IMR-90 (cell line): ENCODE measurements at places on chromosomes 12 and 14. TPM values are rescaled to one million over a fixed set of nuclear protein-coding genes. Genes with fewer than 3 reads are reported as not detected.
A peak's percentile ranks its signal among the peaks of the same experiment; 100 is the strongest.

Gene ACOT6
- not detected in 2 replicates for total RNA-seq

Gene KRT79
- under 0.01 TPM in 1 of 2 replicates, not detected in the other for total RNA-seq

DNA sequence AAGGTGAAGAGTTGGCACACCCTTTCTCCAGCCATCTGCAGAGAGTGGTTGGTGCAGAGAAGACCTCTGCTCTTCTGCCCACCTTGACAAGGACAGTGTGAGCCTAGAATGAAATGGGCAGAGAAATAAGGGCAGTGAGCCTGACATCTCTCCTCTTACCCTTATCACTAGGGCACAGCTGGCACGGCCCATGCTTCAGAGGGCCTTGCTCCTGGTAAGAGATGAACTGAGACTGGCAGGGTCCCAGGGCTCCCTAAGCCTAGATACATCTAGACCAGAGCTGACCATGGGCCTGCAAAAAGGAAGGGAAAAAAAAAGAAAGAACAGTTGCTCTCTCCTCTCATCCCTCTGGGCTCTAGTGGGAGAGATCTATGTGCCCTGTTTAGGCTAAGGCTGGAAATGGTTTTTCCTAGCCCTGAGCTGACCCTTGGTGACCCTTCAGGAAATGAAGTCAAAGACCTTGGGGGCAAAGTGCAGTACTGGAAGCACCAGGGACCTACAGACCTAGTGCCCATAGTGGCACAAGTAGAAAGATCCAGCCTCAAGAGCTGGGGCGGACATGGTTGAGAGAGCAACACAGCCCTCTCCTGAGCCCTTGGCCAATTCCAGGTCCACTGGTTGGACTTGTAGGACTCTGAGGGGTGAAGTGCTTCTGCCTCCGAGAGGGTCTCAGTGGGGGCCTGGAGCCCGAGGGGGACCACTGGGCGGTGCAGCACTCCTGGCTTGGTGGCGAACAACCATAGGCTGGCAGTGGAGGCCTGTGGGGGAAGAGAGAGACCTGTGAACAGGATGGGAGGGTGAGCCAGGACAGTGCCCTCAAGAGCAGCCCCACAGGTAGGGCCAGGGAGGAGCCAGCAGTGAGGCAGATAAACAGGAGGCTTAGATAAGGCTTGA lies 22.0 kb downstream of the PRPF40B start:
- DNase-seq, result no peak

DNA sequence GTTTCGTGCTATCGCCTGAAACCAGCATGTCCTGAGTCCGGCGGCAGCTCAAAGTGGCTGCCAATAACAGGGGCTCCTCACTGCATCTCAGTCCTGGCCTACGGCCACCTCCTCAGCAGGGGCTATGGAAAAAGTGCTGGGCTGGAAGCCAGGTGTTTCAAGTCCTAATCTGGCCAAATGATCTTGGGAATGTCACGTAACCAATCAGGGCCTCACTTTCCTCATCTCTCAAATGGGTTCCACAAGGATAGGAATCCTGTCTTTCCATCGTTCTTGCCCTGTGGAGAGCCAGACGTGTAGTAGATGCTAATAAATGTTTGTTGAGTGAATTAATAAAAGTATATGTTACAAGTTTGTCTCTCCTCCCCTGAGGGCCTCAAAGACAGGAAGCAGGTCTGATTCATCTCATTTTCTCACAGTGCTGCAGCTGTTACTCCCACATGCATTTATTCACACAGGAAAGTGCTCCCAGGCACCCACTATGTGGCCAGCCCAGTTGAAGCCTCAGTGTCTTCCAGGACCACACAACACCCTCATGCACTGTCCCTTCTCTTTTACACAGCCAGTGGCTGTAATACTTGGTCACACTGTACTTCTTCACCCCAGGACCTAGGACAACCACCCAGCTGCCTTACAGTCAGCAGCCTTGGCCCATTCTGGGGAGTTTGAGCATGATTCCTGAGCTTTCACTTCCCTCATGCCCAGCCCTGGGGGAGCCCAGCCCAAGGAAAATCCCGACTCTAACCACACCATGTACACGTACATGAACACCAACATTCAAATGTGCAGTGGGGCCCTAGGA lies 5.0 kb downstream of the CMKLR1 start:
- DNase-seq, result peak; percentile 15

- no peak for DNase-seq
Measured at GRCh38 chr12:103530307-103531066, 34.7 kb upstream of the C12orf42 start.

DNA sequence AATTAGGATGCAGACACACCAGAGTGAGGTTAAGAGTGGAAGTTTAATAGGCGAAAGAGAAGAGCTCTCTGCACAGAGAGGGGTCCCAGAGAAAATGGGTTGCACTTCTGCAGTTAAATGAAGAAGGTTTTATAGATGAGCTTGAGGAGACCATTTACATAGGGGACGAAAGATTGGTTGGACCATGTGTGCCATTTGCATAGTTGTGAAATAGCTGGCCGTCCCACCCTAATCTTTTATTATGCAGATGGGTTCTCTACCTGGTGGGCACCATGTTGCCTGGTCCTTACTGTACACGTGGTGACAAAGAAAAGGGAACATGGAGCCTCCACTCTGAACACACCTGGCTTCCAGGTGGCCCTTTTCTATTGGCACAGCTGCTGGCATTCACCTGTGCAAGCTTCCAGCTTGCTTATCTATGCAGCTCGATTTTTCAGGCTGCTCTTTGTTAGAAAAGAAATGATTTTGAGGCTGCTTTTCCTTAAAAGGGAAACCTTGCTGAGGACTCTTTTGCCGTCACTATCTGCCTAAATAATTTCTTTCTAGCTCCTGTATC lies 67.1 kb upstream of the SRSF5 start:
- no peak for DNase-seq

DNA sequence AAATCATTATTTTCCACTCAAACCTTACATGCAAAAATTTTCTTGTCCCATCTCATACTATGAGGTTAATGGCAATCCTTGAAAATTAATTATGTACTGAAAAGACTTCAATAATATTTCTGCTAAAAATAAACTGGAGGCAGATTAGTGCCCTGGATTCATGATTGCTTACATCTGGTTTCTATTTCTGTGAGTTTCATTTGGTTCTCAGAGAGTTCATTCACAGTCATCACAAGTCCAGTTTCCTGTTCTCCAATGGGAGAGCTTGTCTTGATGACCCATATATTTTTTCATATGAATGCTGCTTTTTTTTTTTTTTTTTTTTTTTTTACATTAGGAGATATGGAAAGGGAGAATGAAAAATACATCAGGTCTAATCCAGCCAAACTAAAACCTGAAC lies 6.6 kb upstream of the PTHLH start:
- DNase-seq, result peak; percentile 48

DNA sequence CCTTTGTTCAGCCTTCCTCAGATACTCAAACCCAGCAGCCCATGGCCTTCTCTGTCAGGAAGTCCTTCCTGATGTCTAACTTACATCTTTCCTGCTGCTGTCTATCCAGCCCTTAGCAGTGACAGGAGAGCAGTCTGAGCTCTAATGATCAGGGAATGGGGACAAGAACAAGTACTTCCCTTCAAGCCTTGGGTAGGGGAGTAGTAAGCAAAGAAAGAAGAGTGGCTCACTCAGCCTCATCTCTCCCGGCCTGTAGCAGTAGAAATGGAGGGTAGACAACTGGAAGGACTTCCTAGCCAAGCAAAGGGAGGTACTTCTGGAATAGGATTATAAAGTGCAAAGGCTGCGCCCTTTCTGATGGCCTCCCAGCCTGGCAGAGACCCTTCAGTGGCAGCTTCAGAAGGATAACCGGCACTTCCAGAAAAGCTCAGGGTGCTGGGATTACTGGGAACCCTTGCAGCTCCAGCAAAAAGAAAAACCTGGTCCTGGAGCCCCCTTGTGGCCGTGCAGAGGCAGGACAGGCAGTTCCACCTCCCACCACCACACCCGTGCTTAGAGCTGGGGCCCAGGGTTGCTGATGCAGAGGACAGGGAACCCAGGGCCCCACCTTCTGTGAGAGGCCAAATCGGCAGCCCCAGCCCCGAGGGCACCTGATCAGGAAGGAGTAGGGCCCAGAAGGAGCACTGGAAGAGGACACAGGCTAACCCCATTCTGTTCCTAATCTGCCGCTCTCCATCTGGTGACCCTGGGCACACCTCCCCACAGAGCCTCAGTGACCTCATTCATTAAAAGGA lies 12.4 kb upstream of the SMUG1 start:
- DNase-seq, result peak; percentile 65

- DNase-seq, result peak; percentile 5
Measured at GRCh38 chr12:19574601-19575000, 135.3 kb downstream of the AEBP2 start.

DNA sequence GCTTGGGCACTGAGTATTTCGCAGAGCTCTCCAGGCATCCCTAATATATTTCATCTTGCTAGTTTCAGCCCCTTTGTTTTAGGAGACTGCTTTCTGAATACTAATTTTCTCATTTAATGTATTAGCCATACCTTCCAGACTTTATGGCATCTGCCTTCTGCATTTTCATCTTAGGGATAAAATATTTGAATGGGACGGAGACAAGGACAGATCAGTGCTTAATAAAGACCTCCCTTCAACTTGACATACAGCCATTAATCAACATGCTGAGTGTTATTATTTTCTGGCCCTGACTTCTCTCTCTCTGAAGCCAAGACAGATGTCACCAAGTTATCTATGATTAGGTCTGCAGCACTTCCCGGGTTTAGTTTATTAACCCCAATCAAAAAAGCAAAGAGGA lies 42.4 kb downstream of the CACNA2D4 start:
- DNase-seq, result no peak

DNA sequence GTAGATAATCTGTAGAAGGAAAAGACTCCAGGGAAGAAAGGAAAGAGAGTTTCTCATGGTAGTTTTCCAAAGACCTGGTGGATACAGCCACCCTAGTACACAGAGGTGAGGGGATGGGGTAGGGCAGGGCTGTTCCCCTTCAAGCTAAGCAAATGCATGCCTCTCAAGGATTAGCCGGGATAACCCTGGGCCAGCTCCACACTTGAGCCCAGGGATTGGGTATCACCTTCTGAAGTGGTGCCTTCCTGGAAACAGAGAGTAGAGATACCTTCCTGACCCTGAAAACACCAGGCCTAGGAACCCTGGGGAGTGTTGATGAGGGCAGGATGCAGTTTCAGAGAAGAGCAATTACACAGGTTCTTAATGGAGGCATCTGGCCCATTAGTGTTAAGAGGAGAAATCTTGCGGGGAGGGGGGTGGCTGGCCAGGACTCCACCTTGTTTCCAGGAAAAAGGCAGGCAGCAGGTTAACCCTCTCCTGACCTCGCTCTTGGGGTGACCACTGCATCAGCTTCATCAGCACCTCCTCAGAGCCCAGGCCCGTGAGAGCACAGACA lies 106.9 kb upstream of the TMEM233 start:
- DNase-seq, result no peak
